NCI-H1105 treated with DMSO at 0.1 percent for 48 hours (cell line): ENCODE measurements at places on chromosomes 4 and X.
A peak's percentile ranks its signal among the peaks of the same experiment; 100 is the strongest.

- no peak for DNase-seq
Measured at GRCh38 chr4:183408796-183409195, 35.6 kb upstream of the CDKN2AIP start.

- DNase-seq = no peak
Measured at GRCh38 chr4:116724249-116724648, 361.1 kb downstream of the TRAM1L1 start.

DNA sequence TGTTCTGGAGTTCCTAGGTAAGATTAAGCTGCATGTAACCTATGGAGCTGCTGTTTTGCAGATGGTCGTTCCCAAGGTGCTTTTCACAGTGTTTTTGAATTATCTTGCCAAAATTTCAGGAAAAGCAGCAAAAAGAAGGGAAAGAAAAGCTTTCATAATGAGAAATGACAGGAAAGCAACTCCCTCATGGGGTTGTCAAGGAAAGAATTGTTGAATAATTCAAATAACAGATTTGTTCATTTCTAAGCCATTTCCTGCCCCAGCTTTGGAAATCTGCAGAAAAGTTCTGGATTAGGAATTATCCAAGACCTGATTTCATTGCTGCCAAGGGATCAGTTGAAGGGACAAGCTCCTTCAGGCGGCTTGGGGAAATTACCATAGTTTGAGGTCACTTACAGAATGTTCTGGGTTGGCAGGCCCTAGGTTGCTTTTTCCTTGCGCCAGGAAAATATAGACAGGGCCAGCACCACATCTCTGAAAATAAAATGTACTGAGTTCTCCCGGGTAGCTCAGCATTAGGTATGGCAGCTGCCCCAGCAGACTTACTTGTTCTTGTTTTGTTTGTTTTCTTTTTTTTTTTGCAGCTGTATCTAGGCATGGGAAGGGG, 354.7 kb downstream of the STIM2 start:
- no peak for DNase-seq

- no peak for DNase-seq
Measured at GRCh38 chrX:152932598-152933175, 34.8 kb downstream of the ZNF185 start.

DNA sequence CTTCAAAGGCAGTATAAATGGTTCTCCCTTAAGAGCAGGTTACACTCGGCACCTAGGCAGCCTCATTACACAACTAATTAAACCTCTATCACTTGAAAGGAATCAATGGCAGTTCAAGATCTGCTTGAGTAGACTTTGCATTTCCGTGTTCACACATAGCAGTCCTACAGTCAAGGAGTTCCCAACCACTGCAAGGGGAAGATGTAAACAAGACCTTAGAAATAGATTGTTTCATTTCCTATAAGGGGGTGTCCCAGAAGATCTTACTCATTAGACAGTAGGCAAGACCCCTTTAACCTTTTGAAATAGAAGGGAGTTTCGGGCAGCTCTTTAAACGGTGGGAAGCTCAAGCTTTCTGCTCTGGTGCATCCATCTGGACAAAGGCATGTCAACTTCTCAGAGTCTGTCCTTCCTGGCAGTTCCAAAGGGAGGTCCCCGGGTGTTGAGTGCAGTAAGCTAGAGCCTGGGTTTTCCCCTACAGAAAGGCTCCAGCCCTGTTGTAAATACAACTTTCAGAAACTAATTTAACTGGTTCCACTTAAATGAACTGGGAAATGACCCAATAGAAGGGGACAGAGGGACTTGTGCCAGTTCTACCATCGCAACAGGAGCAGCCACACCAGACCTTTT, 150.8 kb downstream of the RBMX2 start:
- no peak for DNase-seq

GRCh38 chr4:122671919-122672490, 51.1 kb upstream of the IL21 start:
- no peak for DNase-seq

- DNase-seq = no peak
Measured at GRCh38 chrX:151973060-151973661, 1.3 kb downstream of the GABRE start.

- no peak for DNase-seq
Measured at GRCh38 chr4:67393007-67393406, 152.3 kb downstream of the CENPC start.

DNA sequence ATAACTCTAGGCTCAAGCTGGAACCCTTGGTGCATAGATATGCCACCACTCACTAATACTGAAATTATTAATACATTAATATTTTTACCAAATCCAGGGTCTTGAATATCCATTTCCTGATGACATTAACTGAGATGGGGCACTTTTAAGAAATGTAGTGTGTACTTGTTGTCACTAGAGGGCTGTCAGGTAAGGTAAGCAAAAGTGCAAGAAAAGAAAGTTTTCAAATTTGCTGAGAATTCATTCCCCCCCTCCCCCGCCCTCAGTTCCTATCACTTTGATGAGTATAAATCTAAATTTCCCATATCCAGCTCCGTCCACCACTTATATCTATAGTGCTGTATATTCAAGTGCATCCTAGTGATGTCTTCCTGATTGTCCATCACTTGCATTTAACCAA, 20.5 kb upstream of the WDR44 start:
- no peak for DNase-seq

- DNase-seq = no peak
Measured at GRCh38 chr4:24794916-24795665, at the start of gene SOD3. TSS of gene SOD3 (plus strand) at chr4:24795573. CDS start at chr4:24799522, 3,949 bp downstream.

GRCh38 chr4:52372747-52373146, 286.4 kb downstream of the USP46 start:
- DNase-seq = no peak

- peak; percentile 54 for DNase-seq
Measured at GRCh38 chrX:103628386-103629317, at the start of gene TCEAL1. TSS of gene TCEAL1 (plus strand) at chrX:103628975. CDS start at chrX:103629917, 942 bp downstream.

GRCh38 chr4:15013585-15013984, 11.3 kb downstream of the CPEB2 start:
- no peak for DNase-seq

DNA sequence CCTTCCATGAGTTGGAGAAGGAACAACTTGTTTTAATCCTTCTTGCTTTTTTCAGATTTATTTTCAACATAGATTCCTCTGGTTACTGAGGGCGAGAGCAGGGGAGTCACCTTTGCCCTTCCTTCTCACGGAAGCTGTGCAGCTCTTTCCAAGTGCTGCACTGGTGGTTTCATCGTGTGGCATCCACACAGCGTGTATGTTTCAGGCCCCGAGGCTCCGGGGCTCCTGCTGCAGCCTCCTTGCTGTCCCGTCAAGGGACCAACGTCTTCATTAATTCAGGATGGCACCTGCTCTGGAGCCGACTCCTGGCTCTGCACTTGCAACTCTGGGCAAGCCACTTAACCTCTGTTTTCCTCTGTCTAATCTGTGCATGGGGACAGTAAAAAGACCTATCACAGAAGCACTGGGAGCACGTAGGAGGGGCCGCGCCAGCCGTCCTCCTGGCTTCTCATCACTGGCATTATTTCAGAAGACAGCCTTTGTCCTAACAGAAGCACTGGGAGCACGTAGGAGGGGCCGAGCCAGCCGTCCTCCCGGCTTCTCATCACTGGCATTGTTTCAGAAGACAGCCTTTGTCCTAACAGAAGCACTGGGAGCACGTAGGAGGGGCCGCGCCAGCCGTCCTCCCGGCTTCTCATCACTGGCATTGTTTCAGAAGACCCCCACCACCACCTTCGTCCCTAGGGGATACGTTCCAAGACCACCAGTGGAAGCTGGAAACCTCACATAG, 117.8 kb upstream of the NKX1-1 start:
- no peak for DNase-seq

DNA sequence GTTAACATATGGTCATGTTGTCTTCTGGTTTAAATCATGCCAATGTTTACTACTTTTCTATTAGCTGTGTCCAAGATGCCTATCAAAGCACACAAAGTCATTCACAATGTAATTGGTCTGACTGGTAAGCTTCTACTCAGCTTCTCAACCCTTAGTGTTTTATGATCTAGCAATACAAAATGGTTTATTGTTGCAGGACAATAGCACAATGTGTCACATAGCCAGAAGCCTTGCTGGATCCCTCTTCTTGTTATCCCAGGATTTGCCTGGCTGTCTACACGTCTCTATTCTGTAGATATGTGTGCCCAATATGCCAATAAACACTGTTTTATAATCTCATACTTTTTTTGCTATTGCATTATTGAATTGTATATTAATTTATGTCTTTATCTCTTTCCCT, 1111.0 kb upstream of the AGA start:
- no peak for DNase-seq

DNA sequence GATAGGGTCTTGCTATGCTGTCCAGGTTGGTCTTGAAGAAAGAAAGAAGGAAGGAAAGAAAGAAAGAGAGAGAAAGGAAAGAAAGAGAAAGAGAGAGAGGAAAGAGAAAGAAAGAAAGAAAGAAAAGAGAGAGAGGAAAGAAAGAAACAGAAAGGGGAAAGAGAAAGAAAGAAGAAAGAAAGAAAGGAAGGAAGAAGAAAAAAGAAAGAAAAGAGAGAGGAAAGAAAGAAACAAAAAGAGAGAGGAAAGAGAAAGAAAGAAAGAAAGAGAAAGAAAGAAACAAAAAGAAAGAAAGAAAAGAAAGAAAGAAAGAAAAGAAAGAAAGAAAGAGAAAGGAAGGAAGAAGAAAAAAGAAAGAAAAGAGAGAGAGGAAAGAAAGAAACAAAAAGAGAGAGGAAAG, 95.8 kb upstream of the SHOX start:
- DNase-seq = no peak

DNA sequence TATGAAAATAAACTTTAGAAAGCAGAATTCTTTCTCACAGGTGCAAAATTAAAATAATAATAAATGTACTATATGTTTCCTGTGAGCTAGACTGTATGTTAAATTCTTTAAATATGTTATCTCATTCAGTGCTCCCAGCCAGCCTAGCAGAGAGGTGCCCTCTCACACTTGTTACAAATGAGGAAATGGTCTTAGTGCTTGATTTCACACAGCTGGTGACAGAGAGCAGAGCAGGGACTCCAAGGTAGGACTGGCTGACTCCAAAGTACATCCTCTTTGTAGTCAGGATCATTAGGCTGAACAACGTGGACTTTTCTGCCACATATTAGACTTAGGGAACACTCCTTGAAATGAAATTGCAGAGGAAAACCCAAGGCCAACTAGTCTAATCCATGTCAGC, 72.0 kb upstream of the HHIP start:
- no peak for DNase-seq

GRCh38 chr4:28792917-28793597, 1927.1 kb upstream of the PCDH7 start:
- no peak for DNase-seq

DNA sequence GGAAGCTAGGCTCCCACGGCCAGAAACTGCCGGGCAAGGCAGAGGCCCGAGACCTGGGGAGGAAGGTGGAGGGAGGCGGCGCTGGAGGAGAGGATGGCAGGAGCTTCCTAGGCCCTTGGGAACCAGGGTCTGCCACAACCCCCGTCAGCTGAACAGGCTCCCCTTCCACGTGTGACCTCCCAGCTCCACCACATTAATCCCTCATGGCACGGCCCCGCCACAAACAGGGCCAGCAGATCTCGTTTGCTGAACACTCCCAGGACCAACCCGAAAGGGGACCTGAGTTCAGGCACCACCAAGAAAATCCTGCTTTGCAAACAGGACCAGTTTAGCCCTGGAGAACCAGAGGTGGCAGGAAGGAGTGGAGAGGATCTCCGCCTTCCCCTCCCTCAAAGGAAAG, 62.7 kb downstream of the FHDC1 start:
- DNase-seq = no peak

DNA sequence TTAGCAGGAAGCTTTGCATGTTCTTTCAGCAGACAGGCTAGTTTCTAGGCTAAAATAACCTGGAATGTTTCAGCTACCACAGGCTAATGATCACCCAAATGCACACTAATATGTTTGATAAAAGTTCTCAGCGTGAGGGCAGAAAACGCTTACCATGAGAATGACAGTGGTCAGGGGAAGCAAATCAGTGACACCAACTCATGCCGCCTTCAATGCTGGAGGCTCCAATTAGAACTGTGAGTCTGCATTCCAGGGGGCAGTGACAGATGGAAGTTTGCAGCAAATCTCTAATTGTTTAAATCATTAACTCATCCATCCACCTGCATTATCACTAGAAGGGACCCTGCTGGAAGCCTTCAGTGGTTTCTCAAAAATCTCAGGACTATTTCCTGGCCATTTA, 43.2 kb downstream of the ANOS1 start:
- DNase-seq = no peak

DNA sequence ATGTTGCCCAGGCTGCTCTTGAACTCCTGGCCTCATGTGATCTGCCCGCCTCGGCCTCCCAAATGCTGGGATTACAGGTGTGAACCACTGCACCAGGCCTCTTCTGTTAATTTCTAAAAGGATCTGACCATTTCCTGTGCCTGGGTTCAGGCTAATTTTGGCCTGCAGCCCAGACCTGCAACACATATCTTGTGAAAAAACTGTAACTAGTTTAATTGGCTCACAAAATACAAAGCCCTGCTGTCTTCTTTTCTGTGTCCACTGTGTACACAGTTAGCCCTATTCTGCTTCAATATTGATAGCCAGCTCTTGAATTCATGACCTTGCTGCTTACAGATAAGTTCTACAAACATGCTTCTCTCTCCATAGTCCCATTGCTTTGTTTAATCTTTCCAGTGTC, 753.5 kb downstream of the PDHA2 start:
- no peak for DNase-seq

DNA sequence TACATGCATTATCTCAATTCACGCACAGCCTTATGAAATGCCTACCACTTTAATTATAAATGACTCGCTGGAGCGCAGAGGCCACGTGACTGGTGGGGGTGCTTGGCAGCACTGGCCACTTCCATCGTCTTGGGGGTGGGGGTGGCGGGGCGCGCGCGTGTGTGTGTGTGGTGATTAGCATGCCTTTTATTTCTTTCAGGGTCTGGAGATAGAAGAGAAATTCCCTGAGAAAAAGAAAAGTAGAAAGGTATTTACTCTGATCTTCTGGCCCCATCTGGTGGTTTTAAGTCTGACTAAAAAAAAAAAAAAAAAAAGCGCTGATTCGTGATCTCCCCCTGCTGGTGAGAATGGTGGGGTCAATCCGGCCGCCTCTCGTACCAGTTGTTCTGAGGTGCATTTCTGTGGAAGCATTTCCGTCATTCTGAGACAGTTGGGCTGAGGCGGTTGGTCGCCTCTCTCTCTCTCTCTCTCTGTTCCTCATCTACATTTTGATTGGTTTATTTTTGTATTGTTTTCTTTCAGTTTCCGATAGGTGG, at the start of gene CCNB3:
Gene CCNB3, plus strand, starts transcription at position 402 of the 536 bp plus-strand sequence. CDS start 80,399 bp downstream, outside the sequence.
- peak; percentile 56 for DNase-seq

- DNase-seq = no peak
Measured at GRCh38 chrX:68650491-68650890, 3.0 kb downstream of the STARD8 start.

DNA sequence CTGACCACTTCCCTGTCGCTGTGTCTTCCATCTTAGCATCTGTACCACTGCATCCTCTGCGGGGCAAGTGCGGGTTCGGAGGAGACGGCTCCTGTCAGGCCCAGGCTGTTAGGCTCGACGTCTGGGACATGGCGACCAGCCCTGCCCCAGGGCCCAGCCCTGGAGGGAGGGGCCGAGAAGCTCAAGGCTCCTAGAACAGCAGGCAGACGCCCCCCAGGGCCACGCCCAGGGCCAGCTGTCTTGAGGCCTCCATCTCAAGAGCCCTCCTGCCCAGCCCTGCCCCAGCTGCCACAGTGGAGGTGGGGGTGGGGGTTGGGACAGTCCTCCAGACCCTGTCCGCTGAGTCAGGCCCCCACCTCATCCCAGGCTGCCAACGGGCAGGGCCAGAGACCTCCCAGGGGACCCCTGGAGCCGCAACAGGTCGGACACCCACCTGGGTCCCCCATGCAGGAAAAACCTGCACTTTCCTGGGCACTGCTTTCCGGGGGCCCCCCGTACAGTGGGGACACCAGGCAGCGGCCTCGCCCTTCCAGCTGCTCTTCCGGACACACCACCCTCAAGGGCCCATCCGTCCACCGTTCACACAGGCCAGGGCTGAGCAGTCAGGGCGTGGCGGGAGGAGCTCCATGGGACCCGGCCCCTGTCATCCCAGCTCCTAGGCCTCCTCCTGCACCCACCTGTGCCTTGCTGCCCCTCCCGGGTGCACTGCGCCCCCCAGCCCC, 83.1 kb downstream of the FAM53A start:
- no peak for DNase-seq
